ENCODE measurements at places on chromosomes 7 and 10.

DNA sequence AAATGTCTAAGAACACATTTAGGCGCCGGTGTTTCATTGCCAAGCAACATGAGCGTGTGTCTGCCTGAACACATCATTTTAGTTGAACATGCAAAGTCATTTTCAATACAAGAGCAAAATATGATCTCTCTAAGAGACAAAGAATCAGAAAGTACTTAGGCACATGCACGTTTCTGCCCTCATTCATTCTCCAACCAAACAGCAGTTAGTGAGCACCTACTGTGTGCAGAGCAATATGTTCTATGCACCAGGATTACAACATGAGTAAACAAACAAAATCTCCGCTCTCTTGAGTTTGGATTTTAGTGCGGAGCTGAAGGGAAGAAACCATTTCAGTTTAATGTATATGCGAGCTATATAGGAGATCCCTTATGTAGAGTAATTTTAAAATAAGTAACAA lies 71.6 kb upstream of the KLF6 start:
- no peak for DNase-seq

- no peak for DNase-seq
These were observed 303.1 kb upstream of the MKI67 start for GRCh38 chr10:128429321-128429720.

- peak; percentile 52 for DNase-seq
These were observed 17.6 kb downstream of the BCCIP start for GRCh38 chr10:125840955-125841354.

DNA sequence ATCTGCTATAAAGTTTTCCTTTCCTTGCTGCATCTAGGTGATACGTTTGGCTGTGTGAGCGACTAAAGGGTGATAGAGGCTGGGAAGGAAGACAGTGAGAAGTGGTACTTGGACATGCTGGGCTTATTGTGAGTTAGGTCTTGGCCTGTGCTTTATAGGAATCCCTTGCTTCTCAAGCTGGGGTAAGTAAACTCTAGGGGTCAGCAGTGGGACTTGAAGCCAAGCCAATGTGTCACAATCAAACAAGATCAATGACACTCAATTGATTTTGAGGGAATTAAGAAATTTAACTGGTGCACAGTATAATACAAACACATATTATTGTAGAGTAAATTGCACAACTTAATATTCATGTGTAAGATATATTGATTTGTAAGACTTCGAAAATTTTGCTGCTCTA lies 155.8 kb upstream of the AOAH start:
- DNase-seq: no peak

All from fibroblast of skin of back (primary cell).